Activated CD4-positive, alpha-beta T cell treated with anti-CD3 and anti-CD28 coated beads, Interleukin-2, amount 10 ng/mL, durations not matched to agents 24 days and 14 days (primary cell): ENCODE measurements at places on chromosomes 3 and 15. TPM values are rescaled to one million over a fixed set of nuclear protein-coding genes. Genes with fewer than 3 reads are reported as not detected.
A peak's percentile ranks its signal among the peaks of the same experiment; 100 is the strongest.

- peak; percentile 83 for DNase-seq
These were observed 70.7 kb downstream of the ANXA2 start for GRCh38 chr15:60326824-60327654.

DNA sequence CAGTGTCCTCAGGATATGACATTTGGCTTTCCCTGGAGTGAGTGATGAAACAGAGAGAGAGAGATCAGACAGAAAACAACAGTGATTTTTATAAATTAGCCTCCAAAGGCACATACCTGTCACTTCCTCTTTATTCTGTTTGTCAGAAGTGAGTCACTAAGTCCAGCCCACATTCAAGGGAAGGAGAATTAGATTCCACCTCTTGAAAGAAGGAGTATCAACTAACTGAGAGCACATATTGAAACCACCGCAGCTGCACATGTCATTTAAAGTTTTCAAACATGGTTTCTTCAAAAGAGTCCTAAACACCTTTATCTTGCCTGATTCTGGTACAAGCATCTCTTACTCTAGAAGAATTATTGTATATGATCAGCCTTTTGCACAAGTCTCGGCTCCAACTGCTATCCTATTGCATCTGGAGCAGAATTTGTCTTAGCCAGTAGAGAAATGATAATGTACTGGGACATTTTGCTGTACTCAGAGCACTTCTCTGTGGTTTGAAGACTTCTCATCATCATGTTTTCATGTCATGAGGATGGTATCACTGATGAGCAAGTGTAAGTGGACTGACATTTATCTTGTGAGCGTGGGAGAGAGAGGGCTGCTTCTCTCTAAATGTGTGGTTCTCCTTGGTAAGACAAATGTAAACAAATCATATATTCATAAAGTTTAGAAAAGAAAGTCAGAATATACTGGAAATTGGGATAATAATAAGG lies 338.9 kb upstream of the CFAP20DC start:
- DNase-seq = peak; percentile 70

GOLGA8G gene
- total RNA-seq = not detected in 2 replicates

C3orf22 gene
- not detected in 2 replicates for total RNA-seq

GRCh38 chr15:76815421-76815820 lies 89.7 kb downstream of the SCAPER start:
- DNase-seq = no peak

DNA sequence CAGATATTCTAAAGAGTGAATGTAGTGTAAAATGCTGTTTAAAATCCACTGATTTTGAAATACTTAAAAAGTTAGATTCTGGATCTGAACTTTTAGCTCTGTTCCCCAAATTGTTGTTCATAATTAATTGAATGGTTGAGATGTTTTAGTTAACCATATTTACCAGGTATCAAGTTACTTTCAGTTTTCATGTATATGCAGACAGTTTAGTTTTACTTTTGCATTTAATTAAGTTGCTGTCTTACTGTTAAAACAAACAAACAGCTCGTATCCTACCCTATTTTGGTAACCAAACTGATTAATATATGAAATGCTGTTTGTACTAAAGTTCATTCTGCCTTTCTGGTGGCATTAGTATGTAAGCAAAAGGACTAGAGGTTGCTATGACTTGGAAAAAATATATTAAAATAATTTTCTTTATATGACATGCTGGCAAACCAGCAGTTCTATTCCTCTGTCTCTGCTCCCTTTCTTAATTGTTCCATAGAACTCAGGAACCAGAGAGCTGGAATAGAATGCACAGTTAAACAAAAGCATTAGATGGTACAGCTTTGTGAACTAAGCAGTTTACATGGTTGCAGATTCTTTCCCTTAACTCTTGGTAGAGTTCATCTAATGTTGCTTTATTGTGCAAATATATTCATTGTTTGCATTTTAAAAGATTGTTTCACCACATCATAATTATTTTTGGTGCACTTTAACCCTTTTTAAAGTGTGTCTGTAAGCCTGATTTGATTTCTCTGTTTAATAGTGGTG lies 39.5 kb upstream of the SCAANT1 start:
- DNase-seq = no peak

DNA sequence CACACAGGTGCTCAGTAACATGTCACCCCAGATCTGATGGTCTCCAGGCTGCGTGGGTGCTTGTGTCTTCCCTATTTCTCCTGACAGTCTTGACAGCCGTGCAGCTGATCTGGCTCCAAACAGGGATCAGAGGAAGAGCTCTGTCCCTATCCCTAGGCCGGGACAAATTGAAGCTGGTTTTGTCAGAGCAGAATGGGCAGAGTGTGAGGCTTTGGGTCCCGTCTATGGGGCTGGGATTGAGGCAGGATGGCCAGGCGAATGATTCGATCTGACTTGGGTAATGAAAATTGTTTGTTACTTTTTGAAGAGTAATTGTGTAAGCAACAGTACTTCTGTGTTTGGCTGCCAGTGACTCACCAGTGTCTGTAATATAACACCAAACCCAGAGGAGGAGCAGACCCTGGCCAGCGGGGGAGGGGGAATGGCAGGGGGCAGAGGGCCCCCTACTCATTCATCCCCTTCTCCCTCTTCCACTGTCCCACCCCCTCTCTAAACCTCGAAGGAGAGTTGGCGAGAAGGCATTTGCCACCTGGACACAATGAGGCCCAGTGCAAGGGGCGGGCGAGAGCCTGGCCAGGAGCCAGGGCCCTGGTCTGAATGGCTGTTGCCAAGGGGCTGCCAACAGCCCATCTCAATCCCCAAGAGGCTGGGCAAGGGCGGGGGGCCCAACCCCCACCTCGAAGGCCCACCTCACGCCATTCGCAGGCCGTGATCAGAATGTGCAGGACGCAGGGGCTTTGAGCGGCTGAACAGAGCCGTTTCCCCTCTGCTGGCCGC lies 4.9 kb upstream of the MAGEF1 start:
- DNase-seq = no peak
